IPS DF 19.7 (cell line): ENCODE measurements at places on chromosomes 13 and 19.

DNA sequence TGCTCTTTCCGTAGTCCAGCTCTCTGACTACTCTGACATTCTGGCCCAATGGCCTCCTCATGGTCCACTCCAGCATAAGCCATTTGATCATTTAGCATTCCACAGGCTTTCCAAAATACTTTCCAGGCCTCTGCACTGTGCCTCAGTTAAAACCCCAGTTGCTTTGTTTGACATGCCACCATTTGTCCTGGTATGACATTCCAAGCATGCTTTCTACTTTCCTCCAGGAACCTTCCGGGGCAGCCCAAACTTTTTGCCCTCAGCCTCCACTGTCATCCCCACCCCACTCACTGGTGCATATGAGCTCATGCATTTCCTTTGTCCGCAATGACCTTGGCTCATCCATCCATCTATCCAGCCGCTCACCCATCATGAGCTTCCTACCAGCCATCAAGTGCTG is 41.8 kb upstream of the WASF3 start:
- DNase-seq, result no peak

DNA sequence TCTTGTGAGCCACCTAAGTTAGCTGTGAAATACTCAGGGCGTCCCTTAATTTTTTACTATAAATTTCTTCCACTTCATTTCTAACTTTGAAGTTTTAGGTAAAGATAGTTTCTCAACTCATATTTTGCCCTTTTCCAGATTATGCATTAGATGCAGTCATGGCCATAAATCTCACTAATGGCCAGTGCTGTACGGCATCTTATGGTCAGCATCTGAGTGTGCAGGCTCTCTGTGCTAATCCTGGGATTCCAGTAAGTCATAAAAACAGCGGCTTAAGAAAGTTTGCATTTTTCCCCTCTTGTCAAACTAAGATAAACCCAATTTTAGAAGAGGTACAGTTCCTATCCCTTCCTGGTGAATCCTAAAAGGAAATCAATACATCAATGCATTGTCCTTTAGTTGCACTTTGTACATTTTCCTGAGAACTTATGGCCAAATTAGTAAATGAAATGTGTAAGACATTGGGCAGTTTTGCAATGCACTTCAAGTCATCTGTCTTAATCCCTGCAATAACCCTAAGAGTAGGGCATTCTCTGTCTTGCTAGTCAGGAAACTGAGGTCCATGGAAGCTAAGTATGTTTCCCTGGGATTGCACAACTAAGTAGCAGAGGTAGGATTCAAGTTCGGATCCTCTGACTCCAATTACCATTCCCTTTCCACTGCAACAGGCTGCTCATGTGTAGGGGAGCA is 146.2 kb downstream of the DCT start:
- DNase-seq, result no peak

- no peak for DNase-seq
Measured at GRCh38 chr13:79833991-79834390, 353.0 kb downstream of the NDFIP2 start.

- DNase-seq, result no peak
Measured at GRCh38 chr13:74372511-74372910, 238.3 kb upstream of the KLF12 start.

DNA sequence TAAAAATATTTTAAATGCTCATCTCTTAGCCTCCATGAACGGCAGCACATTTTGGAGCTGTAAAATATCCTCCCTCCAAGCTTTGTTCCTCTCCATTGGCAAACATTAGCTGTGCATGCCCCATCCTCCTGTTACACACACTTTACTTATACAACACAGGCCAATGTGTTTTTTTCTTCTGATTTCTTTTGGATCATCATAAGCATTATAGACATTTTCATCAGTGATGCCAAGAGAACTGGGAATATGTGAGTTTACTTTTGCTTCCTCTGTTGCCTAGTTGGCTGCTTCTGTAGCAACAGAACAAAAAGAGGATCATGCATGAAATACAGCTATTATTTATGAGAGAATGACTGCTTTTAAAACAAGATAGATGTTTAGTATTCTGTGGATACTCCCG is 142.6 kb downstream of the PCDH9 start:
- DNase-seq, result no peak

GRCh38 chr13:73288596-73288995 is 229.8 kb downstream of the KLF5 start:
- no peak for DNase-seq

DNA sequence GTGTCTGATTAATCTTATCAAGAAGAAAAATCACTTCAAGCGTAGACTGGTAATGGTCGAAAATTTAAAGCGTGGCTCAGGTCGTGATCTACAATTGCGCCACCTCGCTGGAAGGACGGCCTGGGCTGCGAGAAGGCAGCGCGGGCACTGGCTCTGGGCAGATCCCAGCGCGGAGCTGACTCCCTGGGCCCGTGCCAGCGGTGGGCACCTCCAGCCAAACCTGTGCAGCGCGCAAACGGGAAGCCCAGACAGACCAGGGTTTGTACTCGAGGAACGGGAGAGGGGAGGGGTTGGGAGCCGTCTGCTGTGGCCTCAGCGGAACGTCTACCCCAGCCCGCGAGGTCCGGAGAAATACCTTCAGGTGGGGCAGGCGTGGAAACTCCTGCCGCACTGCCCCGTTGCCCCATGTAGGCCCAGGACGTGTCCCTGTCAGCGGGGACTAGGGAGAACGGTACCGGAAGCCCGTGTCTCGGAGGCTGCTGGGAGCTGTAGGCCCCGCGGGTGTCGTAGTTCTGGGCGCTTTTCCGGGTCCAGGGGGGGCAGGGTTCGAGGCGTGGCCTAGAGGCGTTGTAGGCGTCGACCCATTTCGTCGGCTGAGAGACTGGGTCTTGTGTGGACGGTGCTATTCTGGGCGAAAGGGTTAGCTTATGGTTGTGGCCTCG is 21.1 kb downstream of the ZNF274 start:
- DNase-seq, result no peak

GRCh38 chr13:46668302-46668720 is 115.3 kb downstream of the LRCH1 start:
- DNase-seq, result no peak

- no peak for DNase-seq
Measured at GRCh38 chr13:105441051-105441750, 1094.3 kb downstream of the EFNB2 start.

DNA sequence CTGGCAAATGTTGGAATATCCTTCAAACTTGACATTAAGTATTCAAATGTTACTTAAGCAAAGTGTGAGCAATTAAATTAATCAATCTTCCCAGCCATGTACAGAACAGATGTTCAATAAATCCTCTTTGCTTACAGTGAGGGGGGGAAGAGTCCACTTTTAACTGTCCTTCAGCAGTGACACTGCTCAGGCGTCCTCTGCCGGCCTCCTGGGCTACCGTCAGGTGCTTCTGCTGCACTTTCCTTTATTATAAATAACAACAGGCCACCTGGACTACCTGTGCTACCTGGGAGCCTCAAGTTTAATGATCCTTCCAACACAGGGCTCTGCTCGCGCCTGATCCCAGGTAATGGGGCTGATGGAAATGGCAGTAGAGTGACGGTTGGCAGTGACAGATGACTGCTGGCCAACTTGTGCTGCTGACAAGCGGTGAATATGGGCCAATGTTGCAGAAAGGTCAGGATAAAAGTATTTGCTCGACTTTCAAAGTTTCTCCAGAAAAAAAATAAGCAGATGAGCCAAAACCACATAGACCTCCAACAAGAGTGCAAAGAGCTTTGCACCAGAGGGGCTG is 460.0 kb upstream of the ZNF507 start:
- no peak for DNase-seq

DNA sequence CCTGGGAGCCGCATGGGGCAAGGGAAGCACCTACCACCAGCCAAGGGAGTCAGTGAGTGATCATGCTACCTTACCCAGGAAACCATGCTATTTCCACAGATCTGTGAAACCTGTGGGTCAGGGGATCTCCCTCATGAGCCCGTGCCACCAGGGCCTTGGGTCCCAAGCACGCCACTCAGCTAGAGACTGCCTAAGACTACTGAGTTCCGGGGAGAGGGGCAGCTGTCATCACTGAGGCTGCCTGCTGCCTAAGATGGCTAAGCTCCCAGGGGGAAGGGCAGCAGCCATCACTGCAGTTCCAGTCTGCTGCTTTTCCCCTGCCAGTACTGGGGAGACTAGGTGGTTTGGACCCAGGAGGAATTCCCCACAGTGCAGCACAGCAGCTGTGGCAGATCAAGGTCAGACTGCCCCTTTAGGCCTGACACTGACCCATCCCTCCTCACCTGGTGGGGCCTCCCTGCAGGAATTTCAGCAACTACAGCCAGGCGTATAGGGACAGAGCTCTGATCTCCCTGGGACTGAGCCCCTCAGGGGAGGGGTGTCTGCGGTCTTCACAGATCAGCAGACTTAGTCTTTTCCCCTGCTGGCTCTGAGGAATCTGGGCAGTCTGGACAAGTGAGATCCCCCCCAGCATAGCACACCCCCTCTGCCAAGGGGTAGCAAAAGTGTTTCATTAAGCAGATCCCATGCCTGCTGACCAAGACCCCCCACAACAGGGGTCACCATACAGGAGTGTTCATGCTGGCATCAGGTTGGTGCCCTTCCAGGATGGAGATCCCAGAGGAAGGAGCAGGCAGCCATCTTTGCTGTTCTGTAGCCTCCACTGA is 26.9 kb downstream of the VSTM2B start:
- no peak for DNase-seq

DNA sequence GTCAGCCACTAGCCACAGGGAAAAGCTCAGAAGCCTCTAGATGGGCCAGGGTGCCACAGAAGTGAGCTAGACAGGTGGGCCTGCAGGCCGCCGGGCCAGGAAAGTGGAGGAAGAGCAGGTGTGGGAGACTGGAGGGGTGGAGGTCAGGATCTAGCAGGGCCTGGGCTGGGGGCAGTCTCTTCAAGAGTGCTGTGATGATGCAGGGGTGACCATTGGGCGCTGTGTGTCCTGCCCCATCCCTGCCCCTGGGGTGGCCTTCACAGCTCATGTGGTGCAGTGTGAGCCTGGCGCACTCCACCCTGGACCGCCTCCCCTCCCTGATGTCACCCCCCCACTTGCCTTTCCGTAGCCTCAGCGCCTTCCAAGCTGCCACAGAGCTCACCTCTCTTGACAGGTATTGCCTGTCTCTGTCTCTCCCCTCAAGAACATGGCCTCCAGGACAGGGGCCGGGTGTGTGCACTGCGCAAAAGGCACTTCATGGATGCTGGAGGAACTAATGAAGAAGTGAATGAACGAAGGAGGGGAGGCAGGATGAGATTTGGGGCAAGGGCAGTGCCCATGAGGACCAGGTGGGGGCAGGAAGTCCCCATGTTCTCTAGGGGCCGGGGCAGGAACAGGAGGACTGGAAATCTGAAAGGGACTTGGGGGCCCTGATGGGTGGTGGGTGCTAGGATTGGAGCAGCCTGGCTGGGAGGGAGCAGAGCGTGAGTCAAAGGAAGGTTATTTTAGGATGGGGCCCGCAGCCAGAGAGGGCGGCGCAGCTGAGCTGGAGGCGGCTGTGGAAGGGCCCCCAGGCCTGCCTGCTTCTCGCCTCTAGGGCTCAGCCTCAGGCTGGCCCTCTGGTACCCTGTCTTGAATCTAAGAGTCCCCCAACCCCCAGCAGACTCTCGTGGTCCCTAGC is 6.6 kb downstream of the SSBP4 start:
- no peak for DNase-seq

DNA sequence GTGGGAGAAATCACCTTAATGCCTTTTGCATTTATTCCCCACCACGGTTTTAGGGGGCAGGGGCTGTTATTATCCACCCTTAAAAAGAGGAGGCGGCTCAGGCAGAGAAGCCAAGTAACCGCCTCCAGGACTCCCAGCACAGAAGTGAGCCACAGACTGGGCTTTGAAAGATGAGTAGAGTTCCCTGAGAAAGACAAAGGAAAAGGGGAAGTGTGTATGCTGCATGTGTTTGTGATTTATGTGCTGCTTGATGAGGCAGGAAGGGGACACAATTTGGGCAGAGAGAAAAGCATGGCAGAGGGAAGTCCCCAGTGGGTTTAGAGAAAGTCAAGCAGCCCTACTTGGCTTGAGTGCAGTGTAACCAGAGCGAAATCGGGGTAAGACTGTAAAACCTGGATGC is 85.0 kb downstream of the DOCK9 start:
- DNase-seq, result no peak

DNA sequence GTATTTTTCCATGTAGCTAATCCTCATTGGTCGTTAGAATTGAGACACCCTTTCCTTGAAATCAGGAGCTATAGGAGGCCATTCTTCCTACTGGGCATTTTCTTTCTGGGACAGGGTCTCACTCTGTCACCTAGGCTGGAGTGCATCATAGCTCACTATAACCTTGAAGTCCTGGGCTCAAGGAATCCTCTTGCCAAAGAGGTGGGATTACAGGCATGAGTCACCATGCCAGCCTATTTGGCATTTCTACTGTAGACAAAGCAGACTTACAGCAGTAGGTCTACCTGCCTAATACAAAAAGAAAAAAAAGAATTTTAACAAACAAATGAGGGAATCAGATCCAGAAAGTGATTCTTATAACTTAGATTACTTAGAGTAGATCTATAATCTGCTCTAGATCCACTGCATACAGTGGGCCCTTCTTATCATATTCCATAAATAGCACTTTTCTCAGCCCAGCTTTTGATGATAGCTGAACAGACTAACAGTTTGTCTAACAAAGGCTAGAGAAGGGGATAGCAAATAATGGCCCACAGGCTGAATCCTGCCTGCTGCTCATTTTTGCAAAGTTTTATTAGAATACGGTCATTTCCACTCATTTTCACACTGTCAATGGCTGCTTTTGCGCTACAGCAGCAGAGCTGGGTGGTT is 36.7 kb upstream of the USPL1 start:
- no peak for DNase-seq

- peak; percentile 57 for DNase-seq
Measured at GRCh38 chr19:16825312-16826052, 3.7 kb upstream of the SIN3B start.

GRCh38 chr13:33871207-33872004 is 53.5 kb downstream of the RFC3 start:
- DNase-seq, result no peak

- DNase-seq, result no peak
Measured at GRCh38 chr19:49870309-49870901, 3.0 kb upstream of the PNKP start.

GRCh38 chr13:111963031-111963430 is 103.9 kb upstream of the SOX1 start:
- no peak for DNase-seq

- no peak for DNase-seq
Measured at GRCh38 chr19:39919976-39920375, 14.5 kb downstream of the FCGBP start.

DNA sequence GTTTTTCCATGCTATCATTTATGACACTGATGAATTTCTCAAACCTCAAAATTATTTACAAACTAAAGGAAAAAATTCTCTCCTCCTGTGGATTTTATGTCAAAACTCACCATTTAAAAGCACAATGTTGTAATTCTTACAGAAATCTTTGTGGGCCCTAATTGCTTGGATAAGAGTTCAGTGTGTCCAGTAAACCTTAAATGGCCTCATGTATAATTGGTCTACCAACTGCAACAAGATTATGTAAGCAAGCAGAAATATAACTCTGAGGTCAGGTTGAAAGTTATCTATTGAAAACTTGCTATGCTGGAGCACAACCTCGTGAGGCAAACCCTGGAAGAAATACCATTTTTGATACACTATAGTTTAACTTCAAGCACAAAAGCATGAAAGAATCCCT is 22.0 kb downstream of the VWA8 start:
- DNase-seq, result no peak

- DNase-seq, result no peak
Measured at GRCh38 chr13:95745752-95746151, 68.8 kb downstream of the DNAJC3 start.
